Tibial artery (tissue), 4 donors: ENCODE measurements at places on chromosomes 11 and 22.

DNA sequence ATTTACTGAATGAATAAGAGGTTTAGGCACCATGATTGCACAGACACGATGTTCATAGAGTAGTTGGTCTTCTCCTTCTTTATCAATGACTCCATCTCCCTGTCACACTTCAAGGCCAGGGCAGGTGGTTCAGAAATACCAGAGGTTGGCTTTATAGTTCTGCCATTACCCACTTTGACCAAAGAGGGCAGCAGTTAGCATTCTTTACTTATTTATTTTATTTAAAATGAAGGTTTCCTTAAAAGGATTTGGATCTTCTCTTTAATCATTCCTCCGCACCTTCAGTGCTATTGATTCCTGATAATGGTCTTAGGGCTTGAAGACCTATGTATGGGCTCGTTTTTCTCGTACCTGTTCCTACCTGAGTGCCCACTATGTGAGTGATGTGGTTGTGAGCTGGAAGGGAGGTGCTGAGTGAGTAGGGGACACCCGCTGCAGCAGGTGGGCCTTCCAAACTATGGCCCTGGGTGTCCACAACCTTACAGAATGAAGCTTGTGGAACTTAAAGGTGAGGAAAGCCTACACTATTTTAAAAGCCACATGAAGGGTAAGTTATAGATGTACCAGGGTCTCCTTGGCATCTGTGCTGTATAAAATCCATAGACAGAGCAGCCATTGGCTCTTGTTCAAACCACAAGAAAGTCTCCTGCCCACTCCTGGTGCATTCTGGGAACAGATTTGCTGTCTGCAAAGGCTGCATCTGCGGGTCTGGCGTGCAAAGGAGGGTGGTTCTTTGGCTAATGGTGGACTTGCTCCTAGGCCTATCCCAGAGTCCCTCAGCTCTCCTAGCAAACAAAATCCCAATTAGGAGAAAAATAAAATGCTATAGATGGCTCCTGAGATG, 35.0 kb downstream of the TIMP3 start:
- peak; percentile 45 for DNase-seq

DNA sequence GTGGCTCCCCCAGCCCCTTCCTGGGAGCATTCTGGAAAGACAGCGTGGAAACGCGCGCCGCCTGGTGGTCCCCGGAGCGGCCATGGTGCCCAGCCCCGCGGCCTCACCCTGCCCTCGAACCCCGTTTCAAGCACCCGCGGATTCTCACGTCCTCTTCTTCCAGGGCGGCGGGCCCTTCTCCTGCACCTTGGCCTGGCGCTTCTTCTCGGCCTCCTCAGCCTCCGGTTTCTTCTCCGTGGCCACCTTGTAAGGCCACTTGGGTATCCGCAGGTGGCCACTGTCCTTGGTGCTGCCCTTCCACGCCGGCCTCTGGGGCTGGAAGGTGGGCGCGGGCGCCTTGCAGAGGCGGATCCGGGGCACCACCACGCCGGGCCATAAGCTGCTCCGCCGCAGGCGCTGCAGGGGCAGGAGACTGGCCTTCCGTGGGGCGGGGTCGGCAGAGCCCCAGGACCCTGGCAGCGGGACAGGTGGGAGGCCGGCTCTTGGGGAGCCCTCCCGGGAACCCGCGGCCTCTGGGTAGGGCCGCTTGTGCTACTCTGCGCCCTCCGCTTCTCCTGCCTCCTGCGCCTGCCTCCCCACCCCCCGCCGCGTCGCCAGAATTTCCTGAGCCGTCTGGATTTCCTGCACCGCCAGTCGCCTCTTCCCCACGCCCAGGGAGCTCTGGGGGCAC, 83.4 kb downstream of the TRIM51G start:
- DNase-seq = no peak

DNA sequence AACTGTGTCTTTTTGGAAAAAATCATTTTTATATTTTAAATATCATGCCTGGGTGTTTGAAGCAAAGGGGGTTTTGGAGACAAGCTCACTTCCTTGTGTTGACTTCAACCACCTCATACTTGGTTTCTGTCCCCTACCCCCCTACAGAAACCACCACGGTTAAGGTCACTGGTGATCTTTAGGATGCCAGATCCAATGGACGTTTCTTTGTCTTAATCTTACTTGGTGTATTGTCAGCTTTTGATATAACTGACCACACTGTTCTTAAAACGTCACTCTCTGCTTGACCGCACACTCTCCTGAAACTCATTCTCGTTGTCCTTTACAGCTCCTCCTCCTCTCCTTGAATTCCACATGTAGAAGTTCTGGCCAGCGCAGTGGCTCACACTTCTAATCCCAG, 34.8 kb upstream of the SWAP70 start:
- no peak for DNase-seq

- DNase-seq = no peak
These were observed 27.8 kb upstream of the MYH9 start for GRCh38 chr22:36415415-36416168.

GRCh38 chr11:3007404-3008010, 15.4 kb upstream of the NAP1L4 start:
- peak; percentile 49 for DNase-seq

DNA sequence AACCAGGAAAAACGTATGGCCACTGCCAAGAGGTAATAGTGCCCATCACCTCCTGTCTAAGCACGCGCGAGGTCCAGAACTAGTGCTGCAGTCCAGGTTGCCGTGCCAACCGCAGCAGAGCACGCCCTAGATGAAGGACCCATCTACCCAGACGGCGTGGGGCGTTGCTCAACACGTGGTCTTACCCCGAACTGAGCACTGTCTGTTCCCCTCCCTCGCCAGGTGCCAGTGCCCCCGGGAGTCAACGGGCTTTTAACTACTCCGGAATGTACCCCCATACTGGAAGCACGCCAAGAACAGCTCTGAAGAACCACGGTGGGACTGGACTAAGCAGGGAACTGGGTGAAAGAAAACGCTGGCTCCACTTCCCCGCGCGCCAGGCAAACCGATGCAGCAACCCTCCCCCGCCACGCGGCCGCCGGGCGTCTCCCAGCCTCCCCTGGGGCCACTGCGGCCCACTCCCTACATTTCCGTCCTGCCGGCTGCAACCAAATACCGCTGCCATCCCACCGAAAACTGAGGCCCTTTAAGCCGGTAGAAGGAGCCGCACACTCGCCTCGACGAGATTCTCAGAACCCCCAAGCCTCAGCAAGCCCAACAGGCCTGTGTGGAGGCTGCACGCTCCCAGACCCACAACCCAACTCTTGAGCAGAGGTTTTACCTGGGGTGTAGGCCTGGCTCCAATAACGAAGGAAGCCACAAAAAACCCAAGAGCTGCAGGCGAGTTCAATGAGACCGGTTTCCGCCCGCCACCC, at the start of gene HSPA8:
Gene HSPA8 (minus strand): TSS at position 734 of the 755 bp plus-strand sequence. CDS start 812 bp downstream, outside the sequence.
- peak; percentile 85 for DNase-seq

GRCh38 chr22:24695561-24696511, 78.7 kb downstream of the PIWIL3 start:
- no peak for DNase-seq

- DNase-seq = no peak
These were observed 6.0 kb upstream of the CLCF1 start for GRCh38 chr11:67379061-67380058.

- no peak for DNase-seq
These were observed 3.6 kb downstream of the MYBPC3 start for GRCh38 chr11:47348859-47349258.

GRCh38 chr11:94043241-94043640, 22.1 kb downstream of the HEPHL1 start:
- no peak for DNase-seq

DNA sequence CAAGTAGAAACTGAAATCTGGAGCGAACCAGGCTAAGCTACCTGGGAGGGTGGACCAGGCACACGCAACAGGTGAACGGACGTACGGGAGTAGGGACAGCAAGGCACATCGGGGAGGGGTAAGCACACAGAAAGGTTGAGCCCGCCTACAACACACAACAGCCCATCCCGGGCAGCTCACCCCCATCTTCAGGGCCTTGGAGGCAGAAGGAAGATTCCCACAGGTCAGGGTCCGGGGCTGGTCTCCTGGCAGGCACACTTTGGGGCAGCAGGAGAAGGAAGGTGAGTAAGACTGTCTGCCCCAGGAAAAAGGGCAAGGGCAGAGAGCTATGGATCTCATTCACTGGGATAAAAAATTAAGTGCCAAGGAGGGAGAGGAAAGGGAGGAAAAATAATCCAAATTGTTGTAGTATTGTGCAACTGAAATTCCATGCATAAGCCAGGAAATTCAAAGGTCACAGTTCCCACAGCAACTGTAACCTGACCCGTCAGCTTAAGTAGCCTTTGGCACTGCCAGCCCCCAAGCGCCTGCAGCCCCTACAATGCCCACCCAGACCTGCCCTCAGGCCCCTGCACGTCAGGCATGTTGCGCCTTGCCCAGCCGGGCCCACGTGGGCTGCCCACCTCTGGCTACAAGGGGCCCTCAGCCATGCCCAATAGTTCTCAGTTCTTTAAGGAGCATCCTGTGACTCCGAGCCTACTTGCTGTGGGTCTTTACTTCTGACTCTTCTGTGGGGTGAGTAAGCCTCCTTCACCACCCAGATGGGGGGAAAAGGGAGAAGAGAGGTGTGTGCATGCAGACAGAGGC, 51.8 kb downstream of the MICAL3 start:
- DNase-seq = no peak

GRCh38 chr11:3824714-3825472, 15.9 kb downstream of the RHOG start:
- DNase-seq = peak; percentile 75

DNA sequence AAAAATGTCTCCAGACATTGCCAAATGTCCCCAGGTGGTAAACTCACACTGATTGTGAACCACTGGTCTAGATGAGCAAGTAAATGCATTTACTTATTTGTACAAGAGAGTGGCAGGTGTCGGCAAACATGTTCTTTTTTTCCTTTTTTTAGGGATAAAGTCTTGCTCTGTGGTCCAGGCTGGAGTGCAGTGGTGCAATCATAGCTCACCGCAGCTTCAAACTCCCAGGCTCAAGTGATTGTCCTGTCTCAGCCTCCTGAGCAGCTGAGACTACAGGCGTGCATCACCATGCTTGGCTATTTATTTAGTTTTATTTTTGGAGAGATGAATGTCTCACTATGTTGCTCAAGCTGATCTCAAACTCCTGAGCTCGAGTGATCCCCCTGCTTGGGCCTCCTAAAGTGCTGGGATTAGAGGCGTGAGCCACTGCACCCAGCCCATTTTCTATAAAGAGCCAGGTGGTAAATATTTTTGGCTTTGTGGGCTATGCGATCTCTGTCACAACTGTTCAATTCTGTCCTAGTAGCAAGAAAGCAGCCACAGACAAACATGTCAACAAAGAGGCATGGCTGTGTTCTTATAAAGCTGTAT, 1.4 kb downstream of the VPREB1 start:
- DNase-seq = peak; percentile 3

DNA sequence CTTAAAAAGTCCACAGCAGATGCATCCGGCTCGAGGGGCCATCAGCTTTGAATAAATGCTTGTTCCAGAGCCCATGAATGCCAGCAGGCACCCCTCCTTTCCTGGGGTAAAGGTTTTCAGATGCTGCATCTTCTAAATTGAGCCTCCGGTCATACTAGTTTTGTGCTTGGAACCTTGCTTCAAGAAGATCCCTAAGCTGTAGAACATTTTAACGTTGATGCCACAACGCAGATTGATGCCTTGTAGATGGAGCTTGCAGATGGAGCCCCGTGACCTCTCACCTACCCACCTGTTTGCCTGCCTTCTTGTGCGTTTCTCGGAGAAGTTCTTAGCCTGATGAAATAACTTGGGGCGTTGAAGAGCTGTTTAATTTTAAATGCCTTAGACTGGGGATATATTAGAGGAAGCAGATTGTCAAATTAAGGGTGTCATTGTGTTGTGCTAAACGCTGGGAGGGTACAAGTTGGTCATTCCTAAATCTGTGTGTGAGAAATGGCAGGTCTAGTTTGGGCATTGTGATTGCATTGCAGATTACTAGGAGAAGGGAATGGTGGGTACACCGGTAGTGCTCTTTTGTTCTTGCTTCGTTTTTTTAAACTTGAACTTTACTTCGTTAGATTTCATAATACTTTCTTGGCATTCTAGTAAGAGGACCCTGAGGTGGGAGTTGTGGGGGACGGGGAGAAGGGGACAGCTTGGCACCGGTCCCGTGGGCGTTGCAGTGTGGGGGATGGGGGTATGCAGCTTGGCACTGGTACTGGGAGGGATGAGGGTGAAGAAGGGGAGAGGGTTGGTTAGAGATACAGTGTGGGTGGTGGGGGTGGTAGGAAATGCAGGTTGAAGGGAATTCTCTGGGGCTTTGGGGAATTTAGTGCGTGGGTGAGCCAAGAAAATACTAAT, 1.9 kb downstream of the NEAT1 start:
- DNase-seq = peak; percentile 29

DNA sequence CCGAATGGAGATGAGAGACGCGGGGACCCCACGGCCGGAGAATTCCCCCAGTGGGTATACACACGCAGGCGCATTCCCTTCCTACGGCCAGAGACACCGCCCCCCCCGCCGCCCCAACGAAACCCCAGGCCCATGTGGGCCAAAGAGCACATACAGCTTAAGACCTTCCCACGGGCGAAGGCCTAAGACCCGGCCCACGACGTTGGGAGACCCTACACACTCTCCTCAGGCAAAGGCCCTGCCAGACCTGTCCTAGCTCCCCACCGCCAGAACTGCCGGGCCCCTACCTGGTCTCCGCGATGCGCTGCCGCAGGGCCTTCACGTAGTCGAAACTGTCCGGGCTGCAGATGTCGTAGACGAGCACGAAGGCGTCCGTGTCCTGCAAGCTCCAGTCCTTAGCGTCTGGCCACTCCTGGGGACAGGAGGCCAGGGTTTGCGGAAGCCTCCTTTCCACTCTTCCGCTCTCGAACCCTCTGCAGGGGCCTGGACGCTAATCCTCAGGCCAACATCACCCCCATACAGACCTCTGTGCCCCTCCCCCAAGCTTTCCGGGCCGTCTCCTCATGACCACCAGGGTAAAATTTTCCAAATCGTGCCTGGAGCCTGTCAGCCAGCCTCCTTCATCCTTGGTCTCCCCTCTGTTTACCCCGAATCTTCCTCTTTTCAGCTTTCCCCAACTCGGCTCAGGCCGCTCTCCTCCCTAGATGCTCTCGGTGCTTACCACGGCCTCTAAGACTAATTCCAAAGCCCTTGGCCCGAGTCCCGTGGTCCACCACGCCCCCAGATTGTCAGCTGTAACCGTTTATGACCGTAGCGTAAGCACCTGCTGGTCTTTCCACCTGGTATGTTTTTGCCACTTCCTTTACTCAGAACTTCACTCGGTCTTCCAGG, 1.7 kb downstream of the RASL10A start:
- DNase-seq = no peak

DNA sequence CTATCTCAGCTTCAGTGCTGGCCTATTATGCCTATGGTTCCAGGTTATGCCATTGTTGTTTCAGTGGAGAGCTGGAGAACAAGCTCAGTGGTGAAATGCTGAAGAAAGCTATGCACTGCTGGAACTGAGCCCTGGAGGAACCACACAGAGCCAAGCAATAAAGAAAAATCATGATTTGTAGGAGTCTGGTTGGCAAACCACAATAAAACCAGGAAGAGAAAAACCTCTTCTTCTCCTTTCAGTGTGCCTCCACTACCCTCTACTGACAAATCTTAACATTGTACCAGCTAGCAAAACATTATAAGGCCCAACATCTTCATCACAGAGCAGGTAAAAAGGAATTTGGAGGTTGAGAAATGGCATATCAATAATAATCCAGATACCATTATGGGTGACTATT, 5.3 kb downstream of the OR51F2 start:
- DNase-seq = no peak

- DNase-seq = no peak
These were observed 1.5 kb upstream of the TOLLIP start for GRCh38 chr11:1310772-1311468.

- peak; percentile 21 for DNase-seq
These were observed 858.7 kb upstream of the CHORDC1 start for GRCh38 chr11:91081440-91082043.

- no peak for DNase-seq
These were observed 15.9 kb upstream of the HYLS1 start for GRCh38 chr11:125871391-125872137.

GRCh38 chr11:127574478-127574877, 573.9 kb upstream of the KIRREL3 start:
- no peak for DNase-seq
